ENCODE measurements at places on chromosomes 5 and 9.

GRCh38 chr9:16243798-16244197 lies 626.7 kb downstream of the BNC2 start:
- no peak for DNase-seq

- no peak for DNase-seq
Measured at GRCh38 chr5:9042241-9042640, 503.6 kb downstream of the SEMA5A start.

- DNase-seq, result no peak
Measured at GRCh38 chr5:53089481-53089991, 20.0 kb downstream of the MOCS2 start.

GRCh38 chr5:78893940-78894677 lies 91.0 kb downstream of the ARSB start:
- no peak for DNase-seq

GRCh38 chr5:119343766-119344165 lies 12.1 kb upstream of the TNFAIP8 start:
- peak; percentile 53 for DNase-seq

- no peak for DNase-seq
Measured at GRCh38 chr9:6646293-6646636, 736 bp upstream of the GLDC start.

DNA sequence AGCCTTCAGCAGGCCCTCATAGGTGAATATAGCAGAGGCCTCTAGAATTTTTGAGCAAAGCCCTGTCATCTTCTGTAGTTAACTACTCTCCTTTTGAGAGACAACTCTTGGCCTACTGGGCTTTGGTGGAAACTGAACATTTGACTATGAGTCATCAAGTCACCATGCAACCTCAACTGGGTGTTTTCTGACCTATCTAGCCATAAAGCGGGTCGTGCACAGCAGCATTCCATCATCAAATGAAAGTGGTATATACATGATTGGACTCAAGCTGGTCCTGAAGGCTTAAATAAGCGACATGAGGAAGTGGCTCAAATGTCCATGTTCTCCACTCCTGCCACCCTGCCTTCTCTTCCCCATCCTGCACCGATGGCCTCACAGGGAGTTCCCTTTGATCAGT lies 1115.5 kb downstream of the TAF11L14 start:
- no peak for DNase-seq

DNA sequence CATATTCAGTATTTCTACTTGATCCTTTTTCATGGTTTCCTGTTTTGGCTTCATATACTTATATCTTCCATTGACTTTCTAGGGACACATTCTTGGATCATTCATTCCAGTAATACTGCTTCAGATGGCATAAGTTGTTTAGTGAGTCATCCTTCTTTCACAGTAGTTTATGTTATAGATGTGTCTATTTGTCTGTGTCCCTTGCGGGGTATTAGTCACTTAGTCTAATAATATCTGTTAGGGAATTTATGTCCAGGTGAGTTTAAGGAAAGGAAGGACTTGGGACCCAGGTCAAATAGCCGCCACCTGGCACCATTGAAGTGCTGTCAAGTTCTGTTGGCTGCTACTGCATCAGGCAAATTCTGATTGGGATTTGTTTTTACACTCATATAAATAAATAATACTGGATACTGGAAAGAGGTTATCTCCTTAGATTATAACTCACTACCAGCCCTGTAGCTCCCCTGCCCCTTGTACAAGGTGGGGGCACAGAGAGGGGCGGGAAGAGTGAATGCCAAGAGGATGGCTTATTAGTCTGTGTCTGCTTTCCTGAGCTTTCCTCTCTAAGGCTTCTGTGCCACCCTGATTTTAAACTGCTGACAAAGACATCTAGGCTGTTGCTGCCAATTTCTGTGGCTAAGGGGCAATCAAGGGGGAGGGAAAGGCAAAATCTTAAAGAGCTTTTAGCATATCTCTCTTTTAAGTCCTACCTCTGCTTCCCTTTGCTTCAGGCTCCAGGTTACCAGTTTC lies 64.9 kb downstream of the CDC42SE2 start:
- DNase-seq, result no peak

GRCh38 chr5:158905281-158905680 lies 194.4 kb downstream of the EBF1 start:
- DNase-seq, result no peak

DNA sequence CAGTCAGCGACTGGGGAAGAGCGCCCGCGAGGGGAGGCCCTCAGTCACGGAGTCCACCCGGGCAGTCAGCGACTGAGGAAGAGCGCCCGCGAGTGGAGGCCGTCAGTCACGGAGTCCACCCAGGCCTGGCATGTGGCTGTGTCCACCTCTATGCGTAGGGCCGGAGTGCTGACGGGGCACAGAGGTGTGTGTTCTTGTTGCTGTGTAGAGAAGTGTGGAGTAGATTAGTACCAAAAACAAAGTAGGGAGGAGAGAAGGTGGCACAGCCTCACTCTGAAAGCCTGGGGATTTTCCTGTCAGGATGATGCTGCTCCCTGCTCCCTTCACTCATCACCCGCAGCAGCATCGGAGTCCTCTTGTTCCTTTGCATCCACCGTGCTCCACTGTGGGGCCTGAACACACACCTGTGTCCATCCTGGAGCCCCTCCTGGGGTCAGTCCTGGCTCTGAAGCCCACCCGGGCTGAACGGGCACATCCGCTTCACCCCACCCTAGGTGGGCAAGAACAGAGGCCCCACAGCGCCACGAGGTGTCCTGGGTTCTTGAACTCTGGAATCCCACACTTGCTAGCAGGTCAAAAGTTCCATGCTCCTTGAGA lies 37.9 kb downstream of the AHRR start:
- no peak for DNase-seq

GRCh38 chr9:84796404-84796803 lies 126.9 kb downstream of the NTRK2 start:
- DNase-seq, result no peak

- DNase-seq, result no peak
Measured at GRCh38 chr9:130833031-130833990, 1.7 kb upstream of the ABL1 start.

DNA sequence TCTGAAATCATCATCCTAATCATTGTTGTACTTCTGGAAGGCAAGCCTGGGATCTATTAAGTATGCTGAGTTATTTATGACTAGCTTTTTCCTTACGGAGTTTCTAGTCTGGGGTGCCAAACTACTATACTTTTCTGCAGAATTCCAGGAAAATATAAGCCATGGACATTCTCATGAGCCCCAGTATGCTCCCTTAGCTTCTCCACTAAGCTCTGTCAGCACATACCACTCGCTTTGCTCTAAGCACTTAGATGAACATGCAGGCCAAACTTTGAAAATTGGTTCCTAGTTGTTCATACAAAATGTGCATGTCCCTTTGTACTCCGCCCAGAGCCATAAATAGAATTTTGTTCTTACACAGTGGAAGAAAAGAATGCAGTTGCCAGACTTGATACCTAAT lies 284.6 kb downstream of the ARRDC3 start:
- DNase-seq, result no peak

- DNase-seq, result no peak
Measured at GRCh38 chr5:3889412-3890142, 293.9 kb downstream of the IRX1 start.

GRCh38 chr9:68750255-68750654 lies 45.2 kb downstream of the PIP5K1B start:
- DNase-seq, result no peak

DNA sequence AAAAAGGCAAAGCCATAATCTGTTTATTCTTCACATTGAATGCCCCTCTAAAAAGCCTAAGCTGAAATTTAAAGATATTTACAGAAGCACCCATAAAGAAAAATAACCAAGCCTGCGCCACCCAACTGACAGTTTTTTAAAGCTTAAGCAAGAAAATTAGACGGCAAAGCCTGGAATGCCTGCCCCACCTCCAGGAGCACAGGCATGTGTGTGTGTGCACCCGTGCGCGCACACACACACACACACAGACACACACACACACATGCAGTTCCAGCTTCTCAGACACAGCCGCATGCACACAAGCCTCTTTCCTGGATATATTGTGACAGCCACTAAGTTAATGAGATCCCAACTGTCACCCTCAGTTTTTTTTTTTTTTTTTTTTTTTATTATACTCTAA lies 88.2 kb downstream of the FRMD3 start:
- DNase-seq, result no peak
